ENCODE measurements at places on chromosomes 11 and 22.

GRCh38 chr22:27443306-27443705, 358.2 kb downstream of the MN1 start:
- DNase-seq, result no peak

DNA sequence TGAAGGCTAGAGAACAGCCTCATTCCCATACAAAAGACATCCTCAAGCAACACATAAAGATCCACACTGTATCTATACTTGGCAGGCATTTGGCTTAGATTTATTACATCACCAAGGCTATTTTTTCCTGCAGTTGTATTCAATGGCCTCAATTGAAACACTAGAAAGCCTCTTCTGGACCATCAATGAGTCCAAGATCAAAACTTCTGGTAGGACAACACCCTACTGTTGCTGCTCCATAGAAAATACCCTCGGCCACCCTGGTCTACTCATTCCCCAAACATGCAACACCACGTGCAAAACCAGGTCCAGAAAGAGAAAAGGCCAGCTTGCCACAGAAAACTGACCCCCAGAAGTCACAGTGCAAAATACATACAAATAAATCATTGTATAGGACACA, 56.9 kb upstream of the CADM1 start:
- no peak for DNase-seq

- no peak for DNase-seq
Observed at GRCh38 chr22:35761037-35761436, 43.4 kb downstream of the APOL5 start.

- DNase-seq, result no peak
Observed at GRCh38 chr11:96075532-96075959, 151.6 kb upstream of the MTMR2 start.

DNA sequence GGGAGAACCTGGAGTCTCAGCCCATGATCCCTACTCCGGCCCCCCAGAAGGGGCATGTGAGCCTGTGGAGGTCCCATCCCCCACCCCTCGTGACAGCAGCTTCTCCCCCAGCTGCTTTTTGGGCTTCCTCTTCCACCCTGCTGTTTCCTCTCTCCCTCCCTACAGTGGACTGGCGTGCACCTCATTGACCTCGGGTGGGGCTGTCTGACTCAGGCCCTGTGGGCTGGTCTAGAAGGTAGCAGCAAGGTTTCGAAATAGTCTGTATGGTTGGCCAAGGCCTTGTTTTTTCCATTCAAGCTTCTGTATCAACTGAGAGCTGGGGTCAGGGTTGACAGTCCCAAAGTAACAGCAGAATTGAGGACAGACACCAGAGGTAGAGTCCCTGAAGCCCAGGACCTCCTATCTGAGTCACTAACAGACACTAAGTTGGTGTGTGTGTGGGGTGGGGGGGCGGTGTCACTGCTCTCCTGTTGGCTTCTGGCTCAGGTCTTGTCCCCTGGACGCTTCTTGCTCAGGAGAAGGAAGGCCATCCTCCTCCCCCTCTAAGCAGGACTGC, 7.7 kb downstream of the SLC37A2 start:
- DNase-seq, result peak; percentile 44

DNA sequence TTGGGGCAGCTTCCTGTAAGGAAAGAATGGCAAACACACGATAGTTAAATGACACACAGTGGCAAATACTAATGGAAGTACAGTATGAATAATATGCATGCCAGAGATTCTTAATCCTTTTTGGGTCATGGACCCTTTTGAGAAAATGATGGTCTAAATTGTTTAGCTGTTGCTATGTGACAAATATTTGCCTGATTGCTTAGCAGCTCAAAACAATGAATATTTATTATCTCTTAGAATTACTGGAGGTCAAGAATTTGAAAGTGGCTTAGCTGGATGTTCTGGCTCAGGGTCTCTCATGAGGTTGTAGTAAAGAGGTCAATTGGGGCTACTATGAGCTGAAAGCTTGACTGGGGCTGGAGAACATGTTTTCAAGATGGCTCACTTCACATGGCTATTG, 69.7 kb downstream of the FANCF start:
- no peak for DNase-seq

- no peak for DNase-seq
Observed at GRCh38 chr11:71112990-71113389, 139.4 kb downstream of the SHANK2 start.

DNA sequence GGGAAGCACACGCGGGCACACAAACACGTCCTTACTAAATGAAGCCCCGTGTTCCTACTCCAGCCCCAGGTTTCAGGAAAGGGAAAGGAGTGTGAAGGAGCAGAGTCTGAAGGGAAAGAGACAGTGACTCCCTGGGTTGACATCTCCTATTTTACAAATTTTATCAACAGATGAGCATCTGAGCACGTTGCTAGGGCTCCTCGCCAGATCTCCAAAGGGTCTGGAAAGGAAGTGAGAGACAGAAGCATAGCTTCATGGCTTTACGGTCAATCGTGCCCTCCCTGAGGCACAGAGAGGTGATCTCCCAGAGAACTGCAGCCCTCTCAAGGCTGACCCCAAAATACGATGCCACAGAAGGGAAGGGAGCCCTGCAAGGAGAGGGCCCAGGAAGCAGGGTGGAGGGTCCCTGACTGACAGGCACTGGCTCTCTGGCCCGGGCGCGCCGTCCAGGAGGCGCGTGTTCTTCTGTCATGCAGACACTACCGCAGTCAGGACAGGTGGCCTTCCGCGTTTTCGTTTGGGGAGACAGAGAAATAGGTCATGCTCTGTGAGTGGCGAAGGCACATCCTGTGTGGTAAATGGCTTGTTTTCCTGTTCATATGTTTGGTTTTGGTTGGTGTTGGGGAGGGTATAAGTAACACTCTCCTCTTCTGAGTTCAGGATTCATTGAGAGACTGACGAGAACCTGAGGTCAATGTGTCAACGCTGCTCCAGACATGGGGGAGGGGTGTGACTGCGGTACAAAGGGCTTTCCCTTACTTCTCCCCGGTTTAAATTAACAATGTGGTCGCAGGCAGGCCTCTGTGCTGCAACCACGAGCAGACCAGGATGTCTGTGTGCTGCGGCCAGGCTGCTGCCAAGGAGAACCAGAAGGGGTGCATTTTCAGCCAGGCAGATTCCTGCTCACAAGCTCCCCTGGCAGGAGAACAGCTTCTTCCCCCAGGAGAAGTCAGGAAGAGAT, 813.3 kb downstream of the OPCML start:
- peak; percentile 30 for DNase-seq

DNA sequence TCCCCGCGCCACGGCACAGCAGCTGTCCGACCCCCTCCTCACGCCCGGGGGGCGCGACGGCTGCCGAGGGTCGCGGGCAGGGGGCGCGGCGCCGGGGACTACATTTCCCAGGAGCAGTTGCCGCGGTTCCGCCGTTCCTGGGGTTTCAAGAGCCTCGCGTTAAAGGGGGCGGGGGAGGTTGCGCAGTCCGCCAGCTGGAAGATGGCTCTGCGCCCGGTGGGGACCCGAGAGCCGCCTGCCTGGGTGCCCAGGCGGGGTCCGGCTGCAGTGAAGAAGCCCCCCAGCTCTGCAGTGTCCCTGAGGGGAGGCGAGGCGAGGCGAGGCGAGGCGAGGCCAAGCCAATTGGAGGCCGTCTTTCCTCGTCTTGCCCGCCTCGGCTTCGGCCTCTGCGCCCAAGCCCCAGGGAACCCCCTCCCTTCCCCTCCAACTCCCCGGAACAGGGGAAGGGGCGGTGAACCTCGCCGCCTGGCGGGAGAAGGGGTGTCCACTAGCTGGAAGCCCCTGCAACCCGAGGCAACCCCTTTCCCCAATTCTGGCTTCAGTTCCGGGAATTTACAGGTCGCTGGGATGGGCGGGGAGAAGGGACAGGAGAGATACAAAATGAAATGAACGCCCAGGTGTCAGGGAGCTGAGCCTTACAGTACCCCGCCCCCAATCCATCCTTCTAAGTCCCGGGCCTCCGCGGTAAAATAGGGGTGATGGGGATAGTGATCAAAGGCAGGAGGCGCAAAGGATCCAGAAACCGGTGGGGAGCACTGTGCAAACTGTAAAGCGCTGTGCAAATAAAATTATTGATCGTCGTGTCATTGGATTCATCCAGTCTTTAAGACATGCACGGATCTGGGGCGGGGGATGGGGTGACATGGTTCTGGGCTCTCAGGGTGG, 5.2 kb upstream of the GCAT start:
- peak; percentile 81 for DNase-seq

GRCh38 chr11:706439-706956, 467 bp downstream of the EPS8L2 start:
- no peak for DNase-seq

DNA sequence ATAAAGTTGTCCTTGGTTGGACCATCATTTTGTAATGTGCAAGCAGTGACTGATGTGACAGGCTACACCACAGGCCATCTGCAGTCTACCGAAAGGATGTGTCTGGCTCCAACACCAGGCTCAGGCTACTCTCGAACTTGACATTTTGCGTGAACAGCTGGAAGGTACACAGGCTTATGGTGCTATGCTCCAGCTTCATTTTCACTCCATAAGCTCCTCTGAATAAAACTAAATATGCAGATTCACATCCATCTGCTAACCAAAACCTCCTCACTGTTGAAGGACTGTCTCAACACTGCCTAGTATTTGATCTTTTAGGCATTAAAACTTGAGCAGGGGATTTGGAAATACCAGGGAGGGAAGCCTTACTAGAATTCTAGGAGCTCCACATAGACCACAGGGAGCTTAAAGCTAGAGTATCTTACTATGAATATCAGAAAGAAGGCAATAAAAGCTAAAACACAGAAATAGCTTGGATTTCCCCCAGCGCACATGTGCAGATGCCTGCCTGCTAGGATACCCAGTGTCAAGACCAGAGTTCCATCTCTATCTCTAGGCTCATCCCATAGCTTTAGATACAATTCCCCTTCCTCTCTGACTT, 383.9 kb upstream of the FAT3 start:
- no peak for DNase-seq

DNA sequence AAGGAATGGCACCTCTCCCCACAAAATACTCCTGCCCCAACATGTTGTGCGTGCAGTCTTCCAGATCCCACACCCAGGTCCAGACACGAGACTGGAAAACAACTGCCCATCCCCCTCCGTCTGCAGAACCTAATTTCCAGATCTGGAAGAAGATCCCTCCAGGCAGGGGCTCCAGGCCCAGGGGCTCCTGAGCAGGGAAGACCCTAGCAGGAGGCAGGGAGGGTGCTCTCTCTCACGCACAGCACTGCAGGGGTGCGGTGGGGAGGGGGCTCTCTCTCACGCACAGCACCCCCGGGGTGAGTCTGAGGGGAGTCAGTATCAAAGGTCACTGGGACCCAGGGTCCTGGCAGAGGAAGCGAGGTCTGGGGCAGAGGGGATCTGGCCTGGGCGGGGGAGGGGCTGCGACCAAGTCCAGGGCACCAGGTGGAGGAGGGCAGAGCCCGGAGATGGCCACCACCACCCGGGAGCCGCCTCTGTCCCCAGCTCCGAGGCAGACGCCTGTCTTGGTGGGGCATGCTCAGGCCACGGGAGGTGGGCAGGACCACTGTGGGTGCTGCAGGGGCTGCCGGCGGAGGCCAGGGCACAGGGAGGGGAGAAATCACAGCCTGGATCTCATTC, 1.7 kb downstream of the MLC1 start:
- no peak for DNase-seq

- no peak for DNase-seq
Observed at GRCh38 chr11:113907681-113908080, 3.1 kb downstream of the HTR3B start.

DNA sequence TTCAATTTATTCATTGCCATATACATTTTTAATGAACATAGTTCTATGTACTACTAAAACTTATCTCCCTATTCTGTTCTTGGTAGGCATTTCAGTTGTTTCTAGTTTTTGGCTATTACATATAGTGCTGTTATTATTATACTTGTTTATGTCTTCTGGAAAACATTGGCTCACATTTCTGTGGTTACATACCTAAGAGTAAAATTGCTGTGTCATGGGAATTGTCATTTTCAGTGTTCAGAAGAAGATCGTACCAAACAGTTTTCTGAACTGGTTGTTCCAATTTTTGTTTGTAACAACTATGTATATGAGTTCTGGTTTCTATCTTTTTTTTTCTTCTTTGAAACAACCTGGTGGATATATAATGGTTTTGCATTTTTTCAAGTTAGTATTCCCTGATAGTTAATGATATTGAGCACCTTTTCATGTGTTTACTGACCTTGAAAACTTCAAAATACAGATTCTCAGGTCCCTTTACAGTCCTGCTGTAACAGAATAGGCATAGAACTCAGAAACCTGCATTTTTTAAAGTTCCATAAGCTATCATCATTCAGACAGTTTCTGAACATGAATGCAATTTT, 230.7 kb downstream of the JRKL start:
- no peak for DNase-seq

GRCh38 chr11:73252577-73253191, 19.5 kb upstream of the P2RY6 start:
- DNase-seq, result peak; percentile 13
